Pulmonary artery endothelial cell (primary cell): ENCODE measurements at places on chromosomes 7 and 10.

GRCh38 chr10:71836596-71836974 is 14.5 kb downstream of the PSAP start:
- DNase-seq, result no peak

DNA sequence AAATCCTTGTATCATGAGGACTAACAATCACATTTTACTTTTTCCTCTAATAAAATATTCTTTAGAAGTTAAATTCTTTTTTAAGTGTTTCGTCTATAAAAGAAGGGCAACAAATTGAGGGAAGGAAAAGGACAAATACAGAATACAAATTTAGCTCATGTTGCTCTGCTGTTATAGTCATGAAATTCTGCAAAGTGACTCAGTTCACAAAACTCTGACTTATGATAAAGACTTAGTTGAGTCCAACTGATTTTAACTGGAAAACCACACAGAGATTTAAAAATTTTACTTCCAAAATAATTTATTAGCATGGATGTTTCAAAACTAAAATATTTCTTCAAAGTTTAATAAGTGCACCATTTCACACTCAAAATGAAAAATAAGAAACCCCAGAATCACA is 75.0 kb upstream of the GPR22 start:
- no peak for DNase-seq

GRCh38 chr10:34092891-34093290 is 722.2 kb downstream of the PARD3 start:
- DNase-seq, result no peak

DNA sequence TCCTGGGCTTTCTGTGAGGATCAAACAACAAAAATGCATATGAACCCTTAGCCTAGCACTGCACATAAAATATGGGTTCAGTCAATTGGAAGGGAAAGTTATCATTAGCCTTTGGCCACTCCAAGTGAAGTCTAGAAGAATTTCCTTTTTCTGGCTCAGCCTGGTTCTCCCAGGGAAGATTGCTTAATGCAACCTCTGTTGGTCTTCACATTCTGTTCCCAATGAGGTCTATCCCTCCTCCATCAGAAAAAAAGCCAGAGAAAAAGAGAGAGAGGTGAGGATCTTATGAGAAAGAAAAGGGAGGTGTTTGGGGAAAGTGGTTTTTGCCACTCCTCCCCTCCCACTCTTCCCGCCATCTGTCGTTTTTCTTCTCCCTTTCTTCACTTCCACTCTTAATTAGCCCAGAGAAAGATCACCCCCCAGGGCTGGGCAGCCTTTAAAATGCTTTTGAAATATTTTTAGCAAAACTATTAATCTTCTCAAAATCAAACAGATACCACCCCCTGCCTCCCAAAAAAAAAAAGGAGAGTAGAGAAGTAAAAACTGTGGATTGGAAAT is 31.1 kb downstream of the CPVL start:
- no peak for DNase-seq

GRCh38 chr7:45573661-45574415 is at the start of gene ADCY1:
TSS of gene ADCY1 (plus strand) at chr7:45574368. CDS start at chr7:45574544, 176 bp downstream.
- no peak for DNase-seq

DNA sequence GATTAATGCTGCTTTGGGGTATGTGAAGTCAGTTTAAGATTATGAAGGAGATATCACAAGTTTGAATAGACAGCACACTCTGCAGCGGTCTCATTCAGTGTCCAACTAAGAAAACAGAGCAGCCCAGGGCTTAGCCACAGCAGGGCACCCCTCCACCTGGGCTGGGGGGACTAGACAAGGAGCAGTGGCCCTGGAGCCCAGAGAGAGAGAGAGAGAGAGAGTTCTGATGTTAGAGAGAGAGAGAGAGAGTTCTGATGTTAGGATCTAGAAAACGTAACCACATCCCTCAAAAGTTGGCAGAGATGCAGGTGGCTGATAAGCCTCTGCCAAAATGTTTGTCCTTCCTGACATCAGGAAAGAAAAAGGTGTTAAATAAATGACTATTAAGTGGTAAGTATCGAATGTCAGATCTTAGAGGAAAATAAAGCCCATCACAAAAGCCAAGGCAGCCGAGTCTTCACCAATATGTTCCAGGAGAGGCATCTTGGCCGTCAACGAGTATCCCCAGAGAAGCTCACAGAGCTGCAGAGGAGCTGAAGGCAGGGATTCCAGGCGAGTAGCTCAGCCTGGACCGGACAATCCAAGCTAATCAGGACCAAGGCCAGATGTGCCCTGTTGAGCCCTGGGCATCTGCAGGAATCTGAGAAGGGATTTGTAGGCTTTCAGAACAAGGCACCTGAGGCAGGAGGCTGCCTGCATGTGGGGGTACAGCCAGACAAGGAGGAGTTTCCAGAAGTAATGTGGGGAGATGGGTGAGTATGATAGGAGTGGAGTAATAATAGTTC is 150.1 kb upstream of the TCF7L2 start:
- DNase-seq, result no peak

DNA sequence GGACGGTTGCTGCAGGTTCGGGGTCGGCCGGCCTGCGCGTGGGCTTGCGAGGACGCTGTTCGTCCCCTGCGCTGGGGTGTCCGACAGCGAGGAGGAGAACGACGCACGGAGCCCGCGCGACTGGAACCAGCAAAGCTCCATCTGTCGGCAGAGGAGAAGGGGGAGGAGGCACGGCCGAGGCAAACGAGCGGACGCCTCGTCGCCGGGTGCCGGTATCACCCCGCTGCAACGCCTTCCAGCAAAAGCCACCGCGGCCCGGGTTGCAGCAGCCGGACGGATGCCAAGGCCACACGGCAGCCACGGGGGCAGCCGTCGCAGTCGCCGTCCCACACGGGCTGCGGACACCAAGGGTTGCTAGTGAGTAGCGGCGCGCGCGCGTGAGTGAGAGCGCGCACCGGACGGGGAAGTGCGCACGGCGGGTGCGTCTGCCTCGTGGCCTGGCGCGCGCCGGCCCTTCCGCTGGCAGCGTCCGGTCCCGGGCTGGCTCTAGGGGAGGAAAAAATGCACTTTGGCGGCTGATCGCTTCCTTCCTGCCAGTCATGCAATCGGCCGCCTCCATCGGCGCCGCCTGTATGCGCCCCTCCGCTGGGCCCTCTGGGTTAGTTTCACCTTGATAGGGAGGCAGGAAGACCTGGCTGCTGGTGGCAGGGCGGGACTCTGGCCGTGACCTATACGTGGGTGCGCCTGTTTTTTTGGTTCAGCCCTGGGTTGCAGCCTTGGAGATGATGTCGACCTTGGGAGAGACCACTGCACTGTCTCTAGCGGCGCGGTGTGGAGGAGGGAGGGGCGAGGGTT is 434 bp downstream of the STAMBPL1 start:
- peak; percentile 50 for DNase-seq

GRCh38 chr10:17240616-17241015 is 12.6 kb downstream of the VIM start:
- no peak for DNase-seq

DNA sequence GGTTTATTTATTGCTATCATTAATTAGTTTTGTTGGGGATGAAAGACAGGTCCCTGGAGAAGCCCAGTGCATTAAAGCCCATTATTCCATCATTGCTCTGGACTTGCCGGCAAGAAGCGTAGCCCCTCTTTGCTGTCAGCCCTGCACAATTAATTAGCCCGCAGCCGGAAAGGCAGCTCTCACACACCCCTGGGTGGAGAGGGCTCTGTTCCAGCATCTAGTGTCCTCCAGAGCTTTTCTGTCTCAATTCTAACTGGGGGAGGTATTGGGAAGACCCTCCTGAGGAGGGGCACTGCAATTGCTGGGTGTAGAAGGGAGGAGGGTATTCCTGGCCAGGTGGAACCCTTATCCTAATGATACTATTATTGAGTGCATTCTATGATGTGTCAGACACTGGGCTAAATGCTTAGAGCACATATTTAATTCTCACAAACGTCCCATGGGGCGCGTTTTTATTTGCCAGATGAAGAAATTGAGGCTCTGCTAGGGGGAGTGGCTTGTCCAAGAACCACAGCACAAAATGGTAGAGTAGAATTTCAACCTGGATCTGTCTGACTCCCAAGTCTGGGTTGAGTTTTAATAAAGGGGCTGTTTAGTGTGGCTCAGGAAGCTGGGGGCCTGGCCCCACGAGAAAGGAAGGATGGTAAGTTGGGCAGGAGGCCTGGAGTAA is 148.1 kb upstream of the PCBD1 start:
- DNase-seq, result no peak

GRCh38 chr10:81996927-81997326 is 121.9 kb downstream of the NRG3 start:
- DNase-seq, result no peak

DNA sequence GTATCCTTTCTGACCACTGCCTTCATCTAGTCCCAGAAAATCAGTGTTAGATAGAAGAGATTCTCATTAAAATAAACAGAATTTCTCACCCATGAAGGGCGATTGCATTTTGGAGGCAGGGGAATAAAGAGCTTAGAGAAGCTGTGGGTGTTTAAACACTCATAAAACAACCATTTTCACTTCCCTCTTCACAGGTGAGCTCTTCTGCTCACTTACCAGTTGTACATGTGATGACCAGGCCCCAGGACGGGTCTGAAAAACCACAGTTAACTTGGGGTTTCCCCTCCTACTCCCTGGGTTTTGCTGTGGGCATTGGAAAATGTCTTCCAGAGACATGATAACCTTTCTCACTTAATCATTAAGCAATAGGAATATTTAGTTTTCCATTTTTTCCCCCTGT is 411.6 kb upstream of the DPP6 start:
- no peak for DNase-seq

DNA sequence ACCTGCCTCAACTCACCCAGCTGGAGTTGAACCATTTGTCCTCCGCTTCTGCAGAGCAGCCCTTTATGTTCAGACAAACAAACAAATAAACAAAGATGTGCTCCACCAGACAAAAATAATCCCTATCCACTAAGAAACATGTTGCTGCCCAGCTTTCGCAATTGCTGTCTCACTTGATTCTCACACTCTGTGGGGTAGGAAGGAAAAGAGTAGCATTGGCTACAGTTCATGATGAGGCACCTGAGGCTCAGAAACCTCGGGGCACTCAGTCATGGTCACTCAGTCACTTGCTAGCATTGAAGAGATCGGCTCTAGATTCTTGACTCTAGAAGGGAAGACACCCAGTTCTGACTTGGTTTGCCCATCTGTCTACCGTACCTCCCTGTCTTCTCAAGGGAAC is 88.0 kb upstream of the ZMIZ1 start:
- DNase-seq, result no peak

DNA sequence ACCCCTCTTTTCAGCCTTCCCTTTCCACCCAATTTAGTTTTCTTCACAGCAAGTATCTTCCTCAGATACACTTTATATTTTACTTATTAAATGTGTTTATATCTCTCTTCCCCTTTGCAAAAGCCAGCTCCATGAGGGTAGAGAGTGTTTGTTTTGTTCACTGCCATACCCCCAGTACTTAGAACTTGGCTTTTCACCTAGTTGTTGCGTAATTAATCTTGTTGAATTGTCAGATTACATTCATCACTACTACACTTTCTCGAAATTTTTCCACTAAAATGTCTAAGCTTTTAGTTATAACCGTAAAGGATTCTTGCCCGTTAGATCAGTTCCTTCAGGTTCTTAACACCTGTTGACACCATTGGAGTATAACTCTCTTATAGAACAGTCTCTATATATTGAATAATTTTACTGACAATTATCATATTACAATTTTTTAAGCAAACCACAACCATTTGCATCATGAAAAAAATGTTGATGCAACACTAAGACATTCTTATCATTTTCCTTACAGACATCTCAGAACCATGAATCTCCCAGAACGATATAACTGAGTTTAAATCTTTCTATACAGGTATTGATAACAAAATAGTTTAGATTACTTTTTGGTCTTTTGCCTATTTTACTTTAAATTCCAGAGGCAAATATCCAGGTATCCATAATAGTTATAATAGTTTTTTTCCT is 29.9 kb downstream of the VWDE start:
- no peak for DNase-seq

DNA sequence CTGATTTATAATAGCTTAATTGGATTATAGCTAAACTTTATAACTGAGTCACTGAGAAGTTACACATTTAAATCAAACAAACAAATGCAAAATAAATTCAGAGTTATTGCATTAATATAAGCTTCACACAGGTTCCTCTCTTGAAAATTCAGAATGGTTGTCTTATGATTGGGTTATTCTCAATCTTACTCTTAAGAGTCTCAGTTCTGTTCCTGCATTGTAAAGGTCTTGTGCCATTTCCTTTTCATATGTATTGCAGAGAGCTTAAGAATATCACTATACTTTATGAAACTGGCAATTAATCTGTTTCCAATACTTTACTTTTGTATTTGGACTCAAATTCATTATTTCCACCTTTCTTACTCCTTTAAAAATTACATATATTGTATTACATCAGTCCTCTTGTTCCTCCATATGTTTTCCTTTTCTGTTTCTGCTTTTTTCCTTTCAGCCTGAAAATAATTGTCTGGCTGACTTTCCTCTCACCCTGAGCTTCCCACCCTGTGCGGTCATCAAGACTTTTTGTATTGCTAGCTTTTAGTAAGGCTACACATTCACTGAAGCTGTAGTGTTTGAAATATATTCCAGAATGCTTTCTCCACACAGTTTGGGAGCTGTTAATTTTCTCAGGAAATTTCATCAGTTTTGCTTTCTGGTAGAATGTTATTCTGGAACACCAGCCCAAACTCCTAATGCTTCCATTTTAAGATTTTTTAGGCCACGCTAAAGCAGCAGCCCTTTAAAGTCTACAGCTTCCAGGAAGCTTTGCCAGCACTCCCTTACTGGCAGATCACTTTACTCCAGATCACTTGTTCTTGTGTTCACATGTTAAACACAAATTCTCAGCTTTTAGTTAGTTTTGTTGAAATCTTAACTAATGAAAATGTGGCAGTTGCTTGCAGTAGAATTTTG is 139.4 kb downstream of the KCND2 start:
- no peak for DNase-seq

- no peak for DNase-seq
Observed at GRCh38 chr7:120731271-120731670, 126.7 kb downstream of the TSPAN12 start.

DNA sequence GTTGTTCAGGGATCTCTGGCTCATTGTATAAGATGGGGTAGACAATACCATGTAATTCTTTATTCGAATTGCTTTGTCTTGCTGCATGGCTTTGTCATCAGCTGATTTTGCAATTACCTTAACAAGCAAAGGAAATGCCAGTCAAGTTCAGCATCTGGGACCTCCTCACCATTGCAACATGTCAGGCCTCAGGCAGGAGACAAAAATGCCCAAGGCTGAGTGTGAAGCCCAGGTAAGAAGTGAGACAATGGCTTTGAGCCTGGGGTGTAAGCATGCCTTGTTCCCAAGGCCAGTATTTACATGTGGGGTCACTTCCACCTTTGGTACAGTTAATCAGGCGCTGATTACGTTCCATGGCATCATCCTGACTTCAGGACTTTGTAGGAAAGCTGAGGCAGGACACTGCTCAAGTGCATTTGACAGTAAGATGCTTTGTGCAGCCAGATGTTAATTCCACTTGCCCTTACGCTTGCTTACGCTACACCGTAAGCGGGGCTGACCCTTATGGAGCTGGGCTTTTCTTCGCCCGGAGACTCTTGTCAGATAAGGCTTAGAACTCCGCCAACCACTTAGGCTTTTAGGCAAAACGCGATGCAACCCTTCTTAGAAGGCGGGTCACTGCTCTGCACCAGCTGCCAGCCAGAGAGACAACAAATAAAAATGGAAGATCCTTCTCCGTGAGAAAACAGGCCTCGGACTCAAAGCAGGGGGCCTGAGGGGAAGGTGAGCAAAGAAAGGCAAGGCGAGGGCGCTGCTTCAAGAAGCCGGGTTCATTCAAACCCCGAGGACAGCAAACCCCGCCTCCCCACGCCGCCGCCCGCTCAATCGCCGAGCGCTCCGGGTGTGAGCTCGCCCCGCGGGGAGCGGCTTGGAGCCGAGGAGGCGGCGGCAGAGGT is 1.3 kb upstream of the SP4 start:
- DNase-seq, result no peak
